CD8-positive, alpha-beta memory T cell (primary cell): ENCODE measurements at places on chromosomes 7 and 10. TPM values are rescaled to one million over a fixed set of nuclear protein-coding genes. Genes with fewer than 3 reads are reported as not detected.

Gene ZNF727
- total RNA-seq, result 0.18 TPM

- DNase-seq, result no peak
- H3K36me3 ChIP-seq, result peaks cover 10% of the 10 kb centered on the region
- H3K27me3 ChIP-seq, result no peaks in the 10 kb centered on the region
- peaks cover 7% of the 10 kb centered on the region for H3K4me1 ChIP-seq
These were observed 12.4 kb downstream of the DUSP5 start for GRCh38 chr10:110510086-110510485.

DNA sequence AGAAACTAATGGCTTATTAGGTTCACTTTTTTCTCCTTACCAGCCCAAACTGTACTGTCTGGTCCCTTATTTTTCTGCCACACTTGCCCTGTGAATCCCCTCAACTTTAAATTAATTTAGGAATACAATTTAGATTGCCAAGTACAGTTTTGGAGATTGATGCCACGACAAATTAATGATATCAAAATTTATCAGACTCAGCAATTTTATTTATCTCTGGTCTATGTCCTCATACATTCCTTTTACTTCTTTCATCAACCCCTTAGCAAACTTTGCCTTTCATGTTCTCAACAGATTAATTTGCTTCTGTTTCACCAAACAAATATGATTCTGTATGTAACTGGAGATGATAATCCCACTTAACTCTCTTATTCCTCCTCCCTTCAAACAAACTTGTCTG is 38.2 kb downstream of the SHOC2 start:
- H3K4me3 ChIP-seq, result no peak overlapping the region
- peaks cover 9% of the 10 kb centered on the region for H3K4me1 ChIP-seq
- no peak for DNase-seq
- H3K27ac ChIP-seq, result no peak overlapping the region

Gene GSDME
- 3.7 TPM for total RNA-seq

DNA sequence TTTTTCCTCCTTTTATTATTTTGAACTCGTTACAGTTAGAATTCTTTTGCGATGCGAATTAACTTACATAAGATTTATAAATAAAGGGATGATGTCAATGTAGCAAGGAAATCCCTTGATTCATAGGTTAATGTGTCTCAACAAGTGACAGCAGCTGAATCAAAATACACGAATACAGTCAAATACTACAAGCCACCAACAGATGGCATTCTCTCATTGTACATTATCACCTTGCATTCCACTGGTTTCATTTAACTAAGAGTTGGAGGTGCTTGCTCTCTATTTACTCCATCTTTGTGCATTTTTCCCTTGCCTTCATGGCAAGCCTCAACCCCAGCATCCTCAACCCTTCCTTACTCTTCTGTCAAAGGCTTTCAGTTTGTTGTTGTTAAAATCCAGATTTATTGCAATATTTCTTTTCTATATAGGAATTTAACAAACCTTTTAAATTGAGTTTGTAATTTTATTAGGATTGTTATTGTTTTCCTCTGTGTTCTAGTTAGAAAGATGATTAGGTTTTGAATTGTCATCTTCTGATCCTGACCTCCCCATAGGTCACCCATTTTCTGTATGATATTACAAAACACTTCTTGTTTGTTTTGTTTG is 78.3 kb downstream of the SLC25A40 start:
- no peak overlapping the region for H3K4me3 ChIP-seq
- H3K27ac ChIP-seq, result no peak overlapping the region
- no peak for DNase-seq
- no peaks in the 10 kb centered on the region for H3K4me1 ChIP-seq

DNA sequence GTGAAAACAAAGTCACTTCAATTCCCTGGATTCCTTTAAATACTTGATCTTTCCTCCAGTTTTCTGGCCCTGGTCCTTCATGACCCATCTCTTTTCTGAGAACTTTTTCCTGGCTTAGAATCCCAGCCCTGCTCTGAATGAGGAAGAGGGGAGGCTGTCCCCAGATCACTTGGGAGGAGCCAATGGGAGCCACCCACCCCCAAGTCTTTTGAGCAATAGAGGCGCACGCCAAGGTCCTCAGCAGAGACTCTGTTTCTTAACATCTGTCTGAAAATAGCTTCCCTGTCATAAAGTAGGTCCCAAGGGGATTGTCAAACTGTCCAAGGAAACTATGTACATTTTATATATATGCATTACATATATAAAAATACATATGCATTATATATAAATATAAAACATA is 126.8 kb downstream of the ADRA2A start:
- no peak overlapping the region for H3K4me3 ChIP-seq
- no peaks in the 10 kb centered on the region for H3K36me3 ChIP-seq
- no peak overlapping the region for H3K27ac ChIP-seq

GRCh38 chr7:2623698-2624014 is 8.1 kb upstream of the TTYH3 start:
- DNase-seq, result no peak
- no peaks in the 10 kb centered on the region for H3K27me3 ChIP-seq
- no peak overlapping the region for H3K4me3 ChIP-seq
- H3K4me1 ChIP-seq, result no peaks in the 10 kb centered on the region
- no peaks in the 10 kb centered on the region for H3K36me3 ChIP-seq
- no peak overlapping the region for H3K27ac ChIP-seq

Gene COX15
- 35.8 TPM for total RNA-seq

Gene KCNIP2
- 0.96 TPM for total RNA-seq

- DNase-seq, result no peak
- H3K27ac ChIP-seq, result no peak overlapping the region
- no peaks in the 10 kb centered on the region for H3K36me3 ChIP-seq
- no peaks in the 10 kb centered on the region for H3K4me1 ChIP-seq
These were observed 21.5 kb upstream of the TARP start for GRCh38 chr7:38294926-38295325.

Gene ATP6V0E2
- total RNA-seq, result 76.2 TPM

GRCh38 chr7:37031571-37032257 is 307.4 kb upstream of the AOAH start:
- H3K36me3 ChIP-seq, result no peaks in the 10 kb centered on the region
- no peaks in the 10 kb centered on the region for H3K27me3 ChIP-seq
- H3K4me3 ChIP-seq, result no peak overlapping the region
- DNase-seq, result no peak
- H3K27ac ChIP-seq, result no peak overlapping the region

Gene SH2D4B
- total RNA-seq, result 0.11 TPM

- no peak overlapping the region for H3K4me3 ChIP-seq
- H3K27me3 ChIP-seq, result no peaks in the 10 kb centered on the region
- no peak overlapping the region for H3K27ac ChIP-seq
- DNase-seq, result no peak
These were observed 370.1 kb downstream of the PRPF18 start for GRCh38 chr10:13956826-13957225.

- DNase-seq, result peak; percentile 16
- H3K4me3 ChIP-seq, result no peak overlapping the region
- H3K27ac ChIP-seq, result no peak overlapping the region
These were observed 23.2 kb downstream of the PLAC9 start for GRCh38 chr10:80155696-80156215.

Gene SLC26A4
- total RNA-seq, result 0.78 TPM

DNA sequence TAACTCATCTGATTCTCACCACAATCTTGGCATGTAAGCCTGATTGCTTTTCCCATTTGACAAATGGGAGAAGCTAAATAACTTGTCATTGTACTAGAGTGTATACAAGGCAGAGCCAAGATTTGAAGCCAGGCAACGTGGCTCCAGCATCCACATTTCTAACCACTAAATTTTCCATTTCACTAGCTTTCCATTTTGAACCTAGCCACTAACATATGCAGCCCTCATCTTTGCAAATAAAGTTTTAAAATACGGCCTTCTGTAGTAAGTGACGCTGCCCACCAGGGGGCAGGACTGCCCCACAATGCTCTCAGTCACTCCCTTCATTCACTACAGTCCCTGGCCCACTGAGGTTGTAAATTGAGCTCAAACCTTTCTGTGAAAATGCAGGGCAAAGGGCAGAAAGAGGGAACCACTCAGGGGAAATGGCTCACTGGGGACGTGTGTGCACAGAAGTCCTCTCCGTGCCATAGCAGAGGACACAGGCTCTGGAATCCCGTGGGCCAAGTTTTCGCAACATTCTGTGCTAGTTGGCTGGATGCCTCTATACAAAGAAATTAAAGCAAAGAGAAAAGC is 315.7 kb downstream of the TNS3 start:
- H3K36me3 ChIP-seq, result no peaks in the 10 kb centered on the region
- no peaks in the 10 kb centered on the region for H3K4me1 ChIP-seq
- H3K27ac ChIP-seq, result no peak overlapping the region
- H3K4me3 ChIP-seq, result no peak overlapping the region

- no peaks in the 10 kb centered on the region for H3K27me3 ChIP-seq
- no peak overlapping the region for H3K27ac ChIP-seq
- no peak for DNase-seq
These were observed 140.9 kb downstream of the DNAJB6 start for GRCh38 chr7:157477550-157478212.
